ENCODE measurements at places on chromosomes 5 and 9.

DNA sequence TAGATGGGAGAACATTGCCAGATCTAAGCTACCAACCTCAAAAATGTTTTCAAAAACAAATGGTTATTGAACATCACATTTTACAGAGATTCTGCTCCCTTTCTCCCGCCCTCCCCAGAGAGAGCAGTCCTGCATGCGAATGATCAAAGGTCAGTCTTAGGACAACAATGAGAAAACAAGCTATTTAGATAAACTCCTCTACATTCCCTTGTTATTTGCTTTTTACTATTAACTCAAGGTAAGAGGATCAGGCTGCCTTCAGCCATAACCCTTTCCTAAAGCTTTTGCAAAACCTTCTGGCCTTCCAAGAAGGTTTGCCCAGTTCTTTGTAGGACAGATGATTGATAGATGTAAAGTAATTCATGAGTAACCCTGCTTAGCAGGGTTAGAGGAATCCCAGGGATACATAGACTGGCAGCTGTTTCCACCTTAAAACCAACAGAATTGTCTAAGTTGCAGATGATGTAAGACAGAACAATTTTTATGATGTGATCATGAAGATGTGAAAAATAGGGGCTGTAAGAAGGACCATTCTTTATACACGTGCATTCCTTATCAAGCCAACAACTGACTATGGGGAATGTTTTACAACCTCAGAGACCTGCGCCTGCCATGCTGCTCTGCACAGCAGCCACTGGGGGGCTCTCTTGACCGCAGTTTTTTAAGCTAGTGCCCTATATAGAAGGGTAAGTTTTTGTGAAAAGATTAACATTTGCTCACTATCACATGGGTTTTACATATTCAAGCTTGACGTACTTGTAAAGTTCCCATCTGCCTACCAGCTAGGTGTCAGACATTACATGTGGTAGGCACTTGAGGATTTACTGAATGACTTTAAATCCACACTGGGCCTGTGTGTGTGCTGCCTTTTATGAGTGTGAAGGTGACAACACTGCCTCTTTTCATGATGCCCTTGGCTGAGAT is 2.3 kb upstream of the ZNF782 start:
- DNase-seq, result peak; percentile 80

DNA sequence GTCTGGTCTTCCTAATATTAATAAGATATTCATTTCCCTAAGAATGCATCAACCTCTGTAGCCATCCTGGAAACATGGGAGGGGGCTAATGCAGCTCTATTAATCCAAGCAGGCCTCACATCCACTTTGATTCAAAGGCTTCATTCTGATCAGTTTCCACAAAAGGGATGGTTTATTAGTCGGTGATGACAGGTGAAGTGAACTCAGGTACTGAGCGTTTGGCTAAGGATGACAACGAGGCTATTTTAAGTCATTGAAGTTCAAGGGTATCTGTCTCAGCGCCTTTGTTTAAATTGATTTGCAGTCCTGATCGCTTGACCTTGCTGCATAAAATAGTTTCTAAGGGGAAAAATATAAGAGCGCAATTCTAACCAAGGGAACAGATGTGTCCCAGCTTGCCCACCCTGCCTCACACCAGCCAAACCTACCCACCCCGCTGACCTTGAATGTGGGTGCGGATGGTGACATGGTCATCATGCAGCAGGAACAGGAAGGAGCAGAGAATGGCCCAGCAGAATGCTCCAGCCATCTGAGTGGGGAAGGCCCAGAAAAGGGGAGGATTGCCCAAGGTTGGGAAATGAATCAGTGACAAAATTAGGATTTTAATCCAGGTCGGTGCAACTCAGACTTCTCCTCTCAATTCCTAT is 70.5 kb upstream of the ZNF618 start:
- DNase-seq, result no peak

DNA sequence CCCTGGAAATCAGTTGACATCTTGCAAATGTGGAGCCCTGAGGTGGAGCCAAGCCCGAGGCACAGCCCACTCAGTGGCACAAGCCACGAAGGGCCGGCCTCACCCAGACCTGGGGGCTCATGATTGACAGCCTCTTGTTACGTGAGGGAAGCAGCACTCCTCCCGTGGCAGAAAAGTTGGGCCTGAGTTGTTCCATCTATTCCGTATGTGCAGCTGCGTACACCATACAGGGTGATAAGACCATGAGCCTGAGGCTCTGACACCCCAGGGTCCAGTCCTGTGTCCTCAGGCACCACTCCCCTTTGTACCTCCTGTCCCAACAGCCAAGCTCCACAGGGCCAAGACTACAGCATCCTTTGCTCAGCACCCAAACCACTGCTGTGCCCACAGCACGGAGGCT is 1.9 kb upstream of the ORM2 start:
- DNase-seq, result no peak

GRCh38 chr5:181204113-181204825 is 727 bp downstream of the TRIM7 start:
- DNase-seq, result no peak

- no peak for DNase-seq
Observed at GRCh38 chr9:123350590-123351310, 5.2 kb upstream of the CRB2 start.

GRCh38 chr5:17831279-17831678 is 197.0 kb downstream of the TAF11L14 start:
- DNase-seq, result no peak

- DNase-seq, result no peak
Observed at GRCh38 chr5:72076621-72077300, 30.5 kb upstream of the MAP1B start.

- DNase-seq, result no peak
Observed at GRCh38 chr5:100319885-100320284, 215.3 kb upstream of the FAM174A start.

DNA sequence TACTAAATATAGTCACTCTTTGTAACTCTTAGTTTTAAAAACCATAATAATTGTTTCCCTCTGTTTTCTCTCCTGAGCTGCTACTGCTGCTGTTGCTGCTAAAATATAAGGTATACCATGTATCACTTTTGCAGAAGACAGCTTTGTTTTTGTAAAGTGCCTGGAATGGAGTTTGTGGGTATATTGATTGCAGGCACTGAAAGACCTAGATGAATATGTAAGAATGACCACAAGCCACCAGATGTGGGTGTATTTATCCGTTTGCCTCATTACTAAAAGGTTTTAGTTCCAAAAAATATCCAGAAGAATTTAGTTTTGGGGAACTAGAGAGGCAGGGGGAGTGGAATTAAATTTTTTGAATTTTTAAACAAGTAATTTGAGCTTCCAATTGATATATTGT is 151.1 kb upstream of the CDKN2B start:
- DNase-seq, result no peak

DNA sequence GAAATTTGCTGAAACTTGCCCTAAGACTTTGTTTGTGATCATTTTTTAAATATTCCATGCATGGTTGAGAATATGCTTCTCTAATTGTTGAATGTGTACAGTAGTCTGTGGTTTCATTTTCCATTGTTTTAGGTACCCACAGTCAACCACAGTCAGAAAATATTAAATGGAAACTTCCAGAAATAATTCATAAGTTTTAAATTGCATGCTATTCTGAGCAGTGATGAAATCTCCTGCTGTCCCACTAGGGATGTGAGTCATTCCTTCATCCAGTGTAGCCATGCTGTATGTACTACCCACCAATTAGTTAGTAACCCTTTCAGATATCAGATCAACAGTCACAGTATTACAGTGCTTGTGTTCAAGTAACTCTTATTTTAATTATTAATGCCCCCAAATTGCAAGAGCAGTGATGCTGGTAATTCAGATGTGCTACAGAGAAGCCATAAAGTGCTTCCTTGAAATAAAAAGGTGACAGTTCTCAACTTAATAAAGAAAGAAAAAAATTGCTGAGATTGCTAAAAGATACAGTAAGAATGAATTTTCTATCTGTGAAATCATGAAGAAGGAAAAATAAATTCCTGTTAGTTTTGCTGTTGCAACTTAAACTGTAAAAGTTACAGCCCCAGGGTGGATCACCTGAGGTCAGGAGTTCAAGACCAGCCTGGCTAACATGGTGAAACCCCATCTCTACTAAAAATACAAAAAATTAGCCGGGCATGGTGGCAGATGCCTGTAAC is 79.9 kb upstream of the FBXL17 start:
- no peak for DNase-seq

- no peak for DNase-seq
Observed at GRCh38 chr5:73376618-73377170, 71.9 kb downstream of the FOXD1 start.

DNA sequence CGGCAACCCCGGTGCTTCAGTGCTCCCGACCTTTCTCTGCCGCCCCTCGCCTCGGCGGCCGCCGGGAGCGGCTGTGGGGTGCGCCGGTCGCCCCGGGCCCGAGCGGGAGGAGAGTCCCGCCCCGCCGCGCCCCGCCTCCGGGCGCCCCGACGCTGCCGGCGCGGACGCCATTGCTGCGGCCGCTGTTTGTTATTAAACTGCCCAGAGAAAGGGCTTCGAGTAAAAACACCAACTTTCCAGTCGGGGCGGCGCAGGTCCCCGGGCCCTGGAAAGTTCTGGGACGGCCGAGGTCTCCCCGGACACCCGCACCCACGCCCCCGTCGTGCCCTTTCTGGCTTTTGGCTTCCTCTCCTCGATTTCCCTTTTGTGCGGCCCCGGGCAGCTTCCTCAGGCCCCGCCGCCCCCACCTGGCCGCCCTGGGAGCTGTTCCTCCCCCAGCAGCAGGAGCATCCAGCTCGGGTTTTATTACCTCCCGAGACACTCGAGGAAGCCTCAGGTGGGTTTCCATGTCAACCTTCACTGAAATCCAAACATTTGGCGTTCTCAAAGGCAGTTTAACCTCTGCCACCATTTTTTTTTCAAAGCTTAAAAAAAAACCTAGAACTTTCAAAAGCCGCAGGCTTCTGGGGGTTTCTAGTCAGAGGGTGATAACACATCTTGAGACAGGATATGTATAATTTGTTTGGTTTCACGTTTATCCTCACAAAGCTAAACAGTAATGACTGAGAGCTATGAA is 334.4 kb downstream of the CWC27 start:
- DNase-seq, result peak; percentile 52

GRCh38 chr5:75363726-75364495 is 26.9 kb downstream of the HMGCR start:
- DNase-seq, result no peak

- DNase-seq, result no peak
Observed at GRCh38 chr9:118473521-118473920, 769.3 kb downstream of the TLR4 start.

- peak; percentile 94 for DNase-seq
Observed at GRCh38 chr9:12776513-12777055, 1.8 kb downstream of the LURAP1L start.

DNA sequence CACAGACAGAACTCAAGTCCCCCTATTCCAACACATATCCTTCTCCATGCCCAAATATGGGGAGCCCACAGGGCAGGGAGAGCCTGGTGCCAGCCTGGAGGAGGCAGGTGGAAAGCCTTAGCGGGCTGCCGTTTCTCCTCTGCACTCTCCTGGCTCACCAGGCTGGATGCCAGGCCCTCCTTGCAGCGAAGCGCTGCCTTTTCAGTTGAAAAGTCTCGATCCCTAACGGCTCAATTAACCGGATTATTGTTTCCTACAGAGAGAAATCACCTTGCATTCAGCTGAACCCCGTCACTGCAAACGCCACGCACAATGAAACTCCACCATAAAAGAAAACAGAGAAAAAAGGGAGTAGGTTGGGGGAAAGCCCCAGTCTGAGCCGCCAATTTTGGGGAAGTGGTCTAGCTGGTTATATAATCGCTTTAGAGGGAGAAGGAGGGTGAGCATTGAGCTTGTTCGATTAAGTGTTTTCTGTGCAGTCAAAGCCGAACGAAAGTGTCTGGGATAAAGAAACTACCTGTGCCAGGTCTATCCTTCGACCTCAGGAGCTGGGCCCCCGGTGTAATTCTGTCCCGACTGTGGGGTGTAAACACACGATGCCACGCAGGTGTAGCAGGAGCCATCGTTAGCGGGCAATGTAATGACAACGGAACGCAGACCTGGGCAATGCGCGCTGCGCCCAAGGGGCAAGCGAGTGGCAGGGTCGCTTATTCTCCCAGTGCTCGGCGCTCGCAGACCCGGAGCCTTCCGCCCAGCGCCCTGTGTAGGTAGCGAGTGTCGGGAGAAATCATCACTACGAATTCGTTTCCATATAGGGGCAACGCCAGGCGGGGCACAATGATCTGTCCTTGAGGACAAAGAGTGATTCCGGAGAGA is 3.8 kb downstream of the BARHL1 start:
- DNase-seq, result no peak

GRCh38 chr9:120926397-120926928 is at the start of gene TRAF1:
TSS of gene TRAF1 (minus strand) at chr9:120926796. CDS start at chr9:120926075, 721 bp downstream.
- DNase-seq, result no peak

DNA sequence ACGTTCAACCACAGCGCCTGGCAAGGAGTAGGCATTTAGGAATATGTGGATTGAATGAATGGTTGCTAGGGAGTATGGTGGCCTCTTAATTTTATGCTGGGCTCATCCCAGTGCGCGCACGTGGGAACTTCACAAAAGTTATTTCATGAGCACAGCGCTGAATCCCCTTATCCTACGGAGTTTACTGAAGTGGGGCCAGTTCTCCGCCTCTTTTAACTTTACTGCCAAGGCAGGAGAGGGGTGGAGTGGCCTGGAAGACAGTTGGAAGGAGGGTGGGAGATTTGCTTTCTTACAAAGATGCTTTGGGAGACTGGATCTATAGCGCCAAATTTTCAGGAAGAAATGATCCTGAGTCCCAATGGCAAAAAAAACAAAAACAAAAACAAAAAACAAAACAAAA is 326.5 kb downstream of the SH3GL2 start:
- no peak for DNase-seq

- peak; percentile 8 for DNase-seq
Observed at GRCh38 chr5:68087866-68088265, 127.7 kb upstream of the PIK3R1 start.

GRCh38 chr5:58786035-58786434 is 203.2 kb downstream of the RAB3C start:
- no peak for DNase-seq

- DNase-seq, result no peak
Observed at GRCh38 chr9:125755340-125755739, 8.2 kb downstream of the PBX3 start.

DNA sequence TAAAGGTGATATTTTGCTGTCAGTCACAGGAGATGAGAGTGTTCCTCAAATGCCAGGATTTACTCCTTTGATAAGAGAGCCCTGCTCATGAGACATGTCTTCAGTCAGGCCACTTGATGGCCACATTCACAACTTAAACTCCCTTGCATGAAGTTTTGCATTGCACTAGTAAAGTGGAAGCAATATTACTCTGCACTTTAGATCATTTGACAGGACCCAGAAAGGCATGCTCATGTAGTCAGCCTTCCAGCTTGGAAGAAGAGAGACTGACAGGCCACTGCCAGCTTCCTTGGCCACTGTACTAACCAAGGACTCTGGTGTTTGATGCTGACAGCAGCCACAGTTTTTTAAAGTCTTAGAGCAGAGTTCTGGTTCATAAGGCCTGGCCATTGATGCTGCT is 42.6 kb downstream of the NPR3 start:
- no peak for DNase-seq

DNA sequence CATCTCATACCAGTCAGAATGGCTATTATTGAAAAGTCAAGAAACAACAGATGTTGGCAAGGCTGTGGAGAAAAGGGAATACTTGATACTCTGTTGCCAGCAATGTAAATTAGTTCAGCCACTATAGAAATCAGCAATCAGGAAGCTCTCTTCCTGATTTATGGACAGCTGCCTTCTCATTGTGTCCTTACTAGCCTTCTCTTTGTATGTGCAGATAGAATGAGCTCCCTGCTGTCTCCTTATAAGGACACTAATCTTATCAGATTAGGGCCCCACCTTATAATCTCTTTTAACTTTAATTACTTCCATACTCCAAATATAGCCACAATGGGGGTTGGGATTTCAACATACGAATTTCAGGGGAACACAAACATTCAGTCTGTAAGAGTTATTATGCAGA is 38.0 kb downstream of the KCNV2 start:
- DNase-seq, result no peak

GRCh38 chr5:88391116-88391515 is 122.5 kb upstream of the TMEM161B start:
- peak; percentile 65 for DNase-seq
